ENCODE measurements at places on chromosomes 5 and 9. TPM values are rescaled to one million over a fixed set of nuclear protein-coding genes. Genes with fewer than 3 reads are reported as not detected.

CCDC107 gene
- 9.7 TPM for total RNA-seq

HSD17B3 gene
- total RNA-seq, result 0.63 TPM

CMYA5 gene
- 2.5 TPM for total RNA-seq

CDKN2A gene
- not detected for total RNA-seq

IFNK gene
- total RNA-seq, result not detected

PPP1R2B gene
- total RNA-seq, result not detected

C9 gene
- total RNA-seq, result not detected

RNF180 gene
- 78.9 TPM for total RNA-seq

MAN2A1 gene
- total RNA-seq, result 69.5 TPM

Data from parietal lobe (tissue), 2 donors.